ENCODE measurements at places on chromosomes 12 and 14. TPM values are rescaled to one million over a fixed set of nuclear protein-coding genes. Genes with fewer than 3 reads are reported as not detected.

CAPRIN2 gene
- total RNA-seq = 16.2 TPM

ASCL1 gene
- total RNA-seq = not detected

HCAR3 gene
- not detected for total RNA-seq

MEG3 gene
- not detected for total RNA-seq

ANO4 gene
- not detected for total RNA-seq

EXOC3L4 gene
- total RNA-seq = not detected

SDSL gene
- total RNA-seq = 0.45 TPM
